ENCODE measurements at places on chromosomes 12 and 14.

DNA sequence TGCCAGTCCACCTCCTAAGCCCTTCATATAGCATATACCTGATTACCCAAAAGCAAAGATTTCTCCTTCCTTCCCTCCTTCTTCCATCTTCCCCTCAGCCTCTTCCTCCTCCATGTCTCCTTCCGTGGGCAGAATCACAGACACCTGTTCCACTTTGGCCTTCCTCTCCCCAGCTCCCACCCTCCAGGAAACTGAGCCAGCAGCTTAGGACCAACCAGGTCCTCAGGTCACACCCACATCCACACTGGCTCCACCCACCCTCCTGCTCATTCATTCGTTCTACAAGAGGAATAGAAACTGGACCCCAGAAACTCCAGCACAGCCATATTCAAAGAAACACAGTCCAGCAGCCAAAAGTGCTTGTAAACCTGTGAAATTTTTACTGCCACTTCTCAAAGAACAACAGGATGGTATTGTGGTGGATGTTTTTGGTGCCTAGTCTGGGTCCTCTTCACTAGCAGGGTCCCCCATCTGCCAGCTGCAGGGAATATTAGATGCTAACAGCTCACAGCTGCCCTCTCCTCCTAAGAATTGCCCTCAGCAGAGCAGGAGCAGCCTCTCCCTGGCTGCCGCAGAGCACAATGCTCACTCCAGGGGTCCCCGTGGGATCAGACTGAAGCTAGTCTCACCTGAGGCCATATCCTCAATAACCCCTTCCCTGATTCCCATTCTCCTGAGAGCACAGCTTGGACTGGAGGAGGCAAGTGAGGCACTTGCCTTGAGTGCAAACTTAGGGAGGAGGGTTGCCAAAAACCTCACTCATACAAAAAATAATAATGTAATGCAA lies 18.4 kb downstream of the CMKLR1 start:
- no peak for DNase-seq

GRCh38 chr14:97891515-97891914 lies 1094.3 kb downstream of the VRK1 start:
- no peak for DNase-seq

GRCh38 chr14:41806366-41806975 lies 199.8 kb downstream of the LRFN5 start:
- no peak for DNase-seq

DNA sequence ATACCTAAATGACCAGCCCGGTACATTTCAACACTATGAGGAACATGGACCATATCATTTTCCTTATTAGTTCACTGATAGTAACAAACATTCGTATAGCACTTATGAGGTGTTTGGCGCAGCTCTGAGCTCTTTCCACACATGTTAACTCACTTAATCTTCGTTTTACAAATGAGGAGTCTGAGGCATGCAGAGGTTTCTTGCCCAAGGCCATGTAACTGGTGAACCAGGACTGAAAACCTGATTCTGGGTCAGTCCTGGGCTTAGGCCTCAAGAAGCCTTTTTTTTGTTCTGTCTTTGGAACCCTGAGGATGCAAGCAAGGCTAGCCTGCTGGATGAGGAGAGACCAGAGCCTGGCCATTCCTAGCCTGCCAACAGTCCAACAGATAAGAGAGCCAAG lies 55.0 kb downstream of the C14orf132 start:
- DNase-seq = no peak

DNA sequence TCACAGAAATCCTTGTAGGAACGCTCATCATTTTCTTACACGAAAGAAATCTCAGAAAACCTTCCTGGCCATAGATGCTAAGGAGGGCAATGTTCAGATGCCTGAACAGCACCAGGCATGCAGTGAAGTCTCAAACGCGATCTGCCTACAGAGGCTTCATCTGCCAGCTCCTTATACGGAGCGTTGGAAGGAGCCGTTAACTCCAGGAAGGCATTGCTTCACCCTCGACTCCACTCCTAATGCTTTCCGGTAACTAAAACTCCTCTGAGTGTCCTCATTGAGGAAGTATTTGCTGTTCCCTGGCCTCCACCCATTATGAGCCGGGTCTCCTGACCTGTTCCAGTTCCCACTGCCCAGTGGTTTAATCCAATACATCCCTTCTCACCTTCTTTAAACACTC lies 502.7 kb downstream of the BCL11B start:
- no peak for DNase-seq

GRCh38 chr14:99654235-99654985 lies 9.5 kb downstream of the HHIPL1 start:
- DNase-seq = no peak

GRCh38 chr14:20412876-20413743 lies at the start of gene TEP1:
Gene TEP1, minus strand, starts transcription at chr14:20413501. Its CDS starts 5,062 bp downstream, at chr14:20408439.
- peak; percentile 66 for DNase-seq

DNA sequence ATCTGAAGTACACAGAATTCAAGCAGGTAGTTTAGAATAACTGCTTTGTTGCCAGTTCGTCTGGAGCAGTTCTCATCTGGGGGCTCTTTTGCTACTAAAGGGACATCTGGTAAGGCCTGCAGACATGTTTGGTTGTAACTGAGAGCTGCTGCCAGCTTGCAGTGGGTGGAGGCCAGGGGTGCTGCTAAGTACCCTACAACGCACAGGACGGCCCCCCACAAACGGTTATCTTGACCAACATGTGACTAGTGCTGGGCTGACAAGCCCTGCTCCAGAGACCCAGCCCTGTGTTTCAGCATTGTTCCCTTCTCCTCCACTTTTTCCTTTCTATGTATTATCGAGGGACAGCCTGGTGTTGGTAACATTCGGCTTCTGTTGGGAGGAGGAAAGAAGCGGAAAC lies 40.8 kb downstream of the FBXO21 start:
- no peak for DNase-seq

DNA sequence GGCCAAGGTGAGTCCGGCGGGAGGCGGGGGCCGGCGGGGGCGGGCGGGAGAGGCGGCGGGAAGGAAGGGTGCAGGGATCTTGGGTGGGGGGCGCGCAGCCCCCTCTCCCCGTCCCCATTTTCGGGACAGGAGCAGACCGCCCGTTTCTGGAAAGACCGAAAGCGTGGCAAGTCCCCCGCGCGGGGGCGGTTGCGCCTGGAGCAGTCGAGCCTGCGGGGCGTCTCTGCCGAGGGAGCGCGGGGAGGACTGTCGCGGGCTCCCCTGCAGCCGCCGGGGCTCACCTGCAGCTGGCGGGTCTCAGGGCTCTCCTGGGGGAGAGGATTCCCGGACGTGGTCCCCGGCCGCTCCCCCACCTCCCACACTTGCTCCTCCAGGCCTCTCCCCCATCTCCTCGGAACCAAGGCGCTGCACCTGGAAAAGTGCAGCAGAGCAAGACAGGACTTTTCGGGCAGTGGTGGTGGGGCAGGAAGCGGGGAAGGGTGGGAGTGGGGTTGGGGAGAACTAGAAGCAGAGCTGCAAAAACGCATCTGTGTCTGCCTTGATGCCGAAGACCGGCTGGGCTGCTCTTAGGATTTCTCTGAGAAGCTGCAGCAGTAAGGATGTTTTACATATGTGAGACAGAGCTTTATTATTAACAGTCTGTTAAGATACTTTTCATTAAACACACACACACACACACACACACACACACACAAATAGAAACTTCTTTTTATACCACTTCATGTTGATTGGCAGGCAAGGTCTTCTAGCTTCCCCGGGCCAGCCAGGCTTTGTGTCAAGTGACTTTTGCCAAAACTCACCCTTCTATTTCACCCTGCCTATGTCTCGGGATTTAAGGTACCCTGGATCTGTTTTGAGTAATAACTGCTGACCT lies 677 bp downstream of the C12orf75 start:
- no peak for DNase-seq

- no peak for DNase-seq
These were observed 208.1 kb downstream of the ZFP36L1 start for GRCh38 chr14:68584786-68585185.

- no peak for DNase-seq
These were observed 50.0 kb upstream of the PRIMA1 start for GRCh38 chr14:93838238-93838637.

- DNase-seq = peak; percentile 33
These were observed 51.1 kb upstream of the CRACR2A start for GRCh38 chr12:3803865-3804472.

DNA sequence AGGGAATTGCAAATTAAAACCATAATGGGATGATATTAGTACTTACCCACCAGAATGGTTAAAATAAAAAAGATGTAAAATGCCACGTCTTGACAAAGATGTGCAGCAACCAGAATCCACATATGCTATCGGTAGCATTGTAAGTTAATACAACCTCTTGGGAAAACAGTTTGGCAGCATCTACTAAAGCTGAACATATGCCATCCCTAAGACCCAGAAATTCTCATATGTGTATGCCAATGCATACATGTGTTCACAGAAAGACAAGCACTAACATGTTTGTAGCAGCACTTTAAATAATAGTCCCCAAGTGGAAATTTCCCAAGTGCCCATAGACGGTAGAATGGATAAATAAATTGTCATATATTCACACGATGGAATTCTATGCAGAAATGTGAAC lies 28.3 kb upstream of the SLC5A8 start:
- no peak for DNase-seq

GRCh38 chr12:95859947-95860850 lies 1.4 kb downstream of the SNRPF start:
- no peak for DNase-seq

DNA sequence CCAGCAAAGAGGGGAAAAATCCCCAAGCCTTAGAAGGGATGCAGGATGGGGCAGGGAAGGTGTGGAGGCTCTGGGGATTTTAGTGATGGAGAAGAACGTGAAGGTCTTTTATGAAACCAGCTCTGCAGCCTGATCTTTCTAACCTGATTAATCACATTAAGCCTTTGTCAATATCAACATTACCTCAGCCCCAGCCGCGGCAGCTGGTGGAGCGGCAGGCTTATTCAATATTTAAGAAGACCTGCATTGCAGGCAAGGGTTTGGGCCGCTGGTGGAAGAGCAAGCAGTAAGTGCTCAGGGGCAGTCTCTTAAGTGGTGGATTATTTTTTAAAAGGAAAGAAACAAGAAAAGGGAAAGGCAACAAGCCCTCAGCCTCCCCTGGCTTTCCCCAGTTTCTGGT lies 16.6 kb downstream of the RPH3A start:
- no peak for DNase-seq

GRCh38 chr12:113961921-113962710 lies 4.0 kb downstream of the RBM19 start:
- DNase-seq = no peak

DNA sequence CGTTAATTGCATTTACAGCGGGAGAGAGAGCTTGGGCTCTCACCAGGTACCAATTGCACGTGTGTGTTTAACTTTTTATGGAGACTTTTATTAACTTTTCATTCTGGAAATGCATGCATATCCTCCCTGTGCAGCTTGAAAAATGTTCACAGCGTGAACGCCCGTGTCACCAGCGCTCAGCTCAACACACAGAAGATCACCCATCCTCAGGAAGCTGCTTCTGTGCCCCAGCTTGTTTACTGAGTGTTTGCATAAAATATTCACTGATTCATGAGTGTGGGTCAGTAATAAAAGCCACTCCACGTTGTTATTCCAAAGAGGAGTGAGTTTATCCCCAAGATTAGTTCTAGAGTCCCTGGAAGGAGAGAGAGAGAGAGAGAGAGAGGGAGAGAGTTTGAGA lies 75.5 kb upstream of the FZD10 start:
- no peak for DNase-seq

GRCh38 chr12:78568321-78569020 lies 296.1 kb upstream of the SYT1 start:
- DNase-seq = no peak

- DNase-seq = no peak
These were observed 102.1 kb downstream of the KCNH5 start for GRCh38 chr14:62943202-62943601.

- DNase-seq = no peak
These were observed 395.0 kb downstream of the ZFP36L1 start for GRCh38 chr14:68397822-68398221.

DNA sequence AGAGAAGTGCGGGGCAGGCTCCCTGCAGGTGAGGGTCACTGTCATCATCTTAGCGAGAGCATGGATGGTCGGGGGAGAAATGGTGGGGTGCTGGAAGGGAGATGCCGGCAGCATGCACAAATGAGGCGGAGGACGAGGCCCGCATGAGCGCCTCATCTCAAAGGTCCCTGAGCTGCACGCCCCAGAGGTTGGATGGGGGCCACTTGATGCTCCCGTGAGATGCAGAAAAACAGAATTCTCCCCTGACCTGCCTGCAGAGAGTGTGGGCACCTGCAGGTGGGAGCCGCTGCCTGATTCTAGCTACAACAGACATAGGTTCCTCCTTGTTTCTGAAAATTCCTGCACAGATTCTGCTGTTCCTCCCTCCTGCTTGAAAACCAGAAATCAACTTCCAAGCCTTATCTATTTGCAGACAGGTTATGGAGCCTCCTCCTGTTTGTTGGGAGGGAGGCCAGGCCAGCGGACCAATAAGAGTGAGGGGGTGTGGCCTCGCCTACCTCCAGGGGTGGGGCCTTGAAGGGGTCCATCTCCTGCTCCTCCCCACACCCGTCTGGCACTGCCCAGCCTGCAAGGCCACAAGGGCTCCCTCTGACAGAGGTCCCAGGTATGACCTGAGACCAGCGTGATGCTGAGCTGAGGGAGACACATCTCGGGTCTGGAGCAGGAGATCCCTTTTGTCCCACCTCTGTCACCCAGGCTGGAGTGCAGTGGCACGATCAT lies 67.2 kb downstream of the KDM2B start:
- DNase-seq = no peak

DNA sequence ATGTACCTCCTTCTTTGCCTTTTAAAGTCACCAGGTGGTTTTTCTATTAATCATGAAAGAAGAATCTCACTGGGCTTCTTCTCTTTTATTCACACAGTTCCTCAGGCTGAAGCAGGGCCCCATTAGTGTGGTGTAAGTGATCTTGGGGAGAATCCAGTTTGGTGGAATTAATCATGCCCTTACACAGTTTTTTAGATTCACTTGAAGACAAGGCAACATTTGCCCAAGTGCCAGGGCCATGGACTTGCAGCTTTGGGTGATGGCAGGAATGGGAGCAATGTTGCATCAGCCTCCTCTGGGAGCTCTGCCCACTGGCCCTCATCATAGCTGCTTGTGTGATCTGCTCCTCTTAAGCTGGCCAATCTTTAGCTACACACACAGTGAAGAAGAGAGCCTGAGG lies 33.8 kb downstream of the KCNK10 start:
- no peak for DNase-seq

DNA sequence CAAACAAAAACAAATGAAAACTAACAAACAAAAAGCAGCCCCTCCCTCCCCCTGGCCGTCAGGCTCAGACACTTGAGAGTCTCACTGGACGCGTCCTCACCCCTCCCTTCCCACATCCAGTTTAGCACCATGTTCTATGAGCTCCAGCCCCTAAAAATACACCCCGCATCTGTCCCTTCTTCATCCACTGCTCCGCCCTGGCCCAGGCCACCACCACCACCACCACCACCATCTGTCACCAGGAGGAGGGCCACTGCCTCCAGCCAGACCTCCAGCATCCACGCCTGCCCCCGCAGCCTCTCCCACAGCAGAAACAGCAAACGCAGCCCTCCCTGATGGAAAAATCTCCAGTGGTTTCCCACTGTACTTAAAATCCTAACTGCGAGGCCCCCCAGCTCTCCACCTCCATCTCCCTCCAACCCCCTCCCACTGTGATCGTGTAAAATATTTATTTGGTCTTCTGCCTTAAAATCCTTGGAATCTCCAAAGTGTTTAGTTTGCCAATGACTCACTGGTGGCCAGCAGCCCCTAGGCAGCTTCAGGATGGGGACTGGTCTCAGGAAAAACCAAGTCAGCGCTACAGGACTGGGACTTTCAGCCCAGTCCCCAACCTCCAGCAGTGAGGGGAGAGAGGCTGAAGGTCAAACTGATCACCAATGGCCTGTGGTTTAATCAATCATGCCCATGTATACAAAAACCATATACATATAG lies 95.1 kb downstream of the SCARB1 start:
- DNase-seq = no peak

GRCh38 chr12:93099792-93100191 lies 170.7 kb upstream of the EEA1 start:
- DNase-seq = no peak

Measured in right renal cortex interstitium (tissue), 3 donors.